ENCODE measurements at places on chromosomes 2 and 18.

- DNase-seq, result no peak
These were observed 100.3 kb upstream of the MBOAT2 start for GRCh38 chr2:9103663-9104277.

DNA sequence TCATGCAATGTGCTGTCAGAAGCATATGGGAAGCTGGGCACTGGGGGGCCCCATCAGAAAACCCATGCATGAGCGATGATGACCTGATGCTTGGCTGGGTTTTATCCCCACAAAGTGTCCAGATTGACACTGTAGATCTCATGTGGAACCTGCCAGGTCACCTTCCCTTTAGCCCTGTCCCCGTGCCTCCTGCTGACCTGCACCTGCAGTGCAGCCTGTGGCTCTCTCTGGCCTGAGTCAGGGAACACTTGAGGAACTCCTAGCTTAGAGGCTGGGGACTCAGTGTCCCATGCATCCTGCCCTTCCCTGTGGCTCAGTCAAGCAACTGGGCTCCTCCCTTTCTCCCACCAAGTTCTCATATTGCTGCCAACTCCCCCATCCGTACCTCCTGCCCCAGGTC, 57.7 kb downstream of the PDCL3 start:
- DNase-seq, result no peak

DNA sequence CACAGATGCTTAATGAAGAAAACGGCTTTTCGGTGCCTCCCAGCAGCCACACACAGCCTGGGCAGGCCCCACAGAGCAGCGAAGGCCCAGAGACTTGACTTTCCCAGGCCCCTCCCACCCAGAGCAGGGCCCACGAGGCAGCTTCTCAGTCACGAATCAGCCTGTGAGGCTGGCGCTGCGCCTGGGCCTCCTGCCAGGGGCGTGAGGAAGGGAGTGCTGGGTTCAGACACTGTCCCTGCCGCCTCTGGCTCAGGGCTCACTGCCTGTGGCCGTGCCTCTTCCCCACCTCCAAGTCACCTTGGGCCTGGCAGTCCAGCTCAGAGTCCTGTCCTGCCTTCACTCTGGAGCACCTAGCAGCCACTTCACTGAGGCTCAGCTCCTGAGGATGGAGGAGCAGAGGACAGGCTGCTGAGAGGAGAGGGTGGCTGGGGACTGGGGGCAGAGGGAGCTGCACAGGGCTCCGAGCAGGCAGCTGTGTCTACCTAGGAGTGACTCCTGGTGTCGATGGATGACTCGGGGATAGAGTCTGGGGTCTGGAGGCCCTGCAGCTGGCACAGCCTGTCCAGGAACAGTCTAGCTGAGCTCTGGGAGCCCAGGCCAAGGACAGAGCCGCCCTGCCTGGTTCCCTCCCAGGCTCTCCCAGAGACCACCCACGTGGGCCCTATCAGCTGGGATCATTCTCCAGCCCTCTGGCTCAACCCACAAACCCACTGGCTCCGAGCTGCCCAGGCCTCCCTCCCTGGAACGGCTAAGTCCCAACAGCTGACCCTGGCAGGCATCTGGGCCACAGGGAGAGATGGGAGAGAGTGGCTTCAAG, 36.4 kb upstream of the FOSL2 start:
- no peak for DNase-seq

GRCh38 chr18:50819027-50819727, 639 bp downstream of the MRO start:
- DNase-seq, result no peak

- DNase-seq, result no peak
These were observed 132.8 kb upstream of the ACVR2A start for GRCh38 chr2:147712051-147712450.

GRCh38 chr2:60316381-60317033, 236.9 kb downstream of the BCL11A start:
- no peak for DNase-seq

DNA sequence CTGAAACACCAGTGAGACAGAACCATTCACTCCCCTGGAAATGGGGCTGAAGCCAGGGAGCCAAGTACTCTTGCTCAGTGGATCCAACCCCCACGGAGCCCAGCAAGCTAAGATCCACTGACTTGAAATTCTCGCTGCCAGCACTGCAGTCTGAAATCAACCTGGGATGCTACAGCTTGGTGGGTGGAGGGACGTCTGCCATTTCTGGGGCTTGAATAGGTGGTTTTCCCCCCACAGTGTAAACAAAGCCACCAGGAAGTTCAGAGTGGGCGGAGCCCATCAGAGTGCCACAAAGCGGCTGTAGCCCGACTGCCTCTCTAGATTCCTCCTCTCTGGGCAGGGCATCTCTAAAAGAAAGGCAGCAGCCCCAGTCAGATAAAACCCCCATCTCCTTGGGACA, 292.8 kb downstream of the LNPK start:
- no peak for DNase-seq

- DNase-seq, result no peak
These were observed 33.9 kb downstream of the PAX3 start for GRCh38 chr2:222264791-222265320.
